Hematopoietic multipotent progenitor cell treated with erythropoietin and hydrocortisone succinate and interleukin-3 and kit ligand, for 6 days (in vitro differentiated cells): ENCODE measurements at places on chromosomes 2 and 18.
A peak's percentile ranks its signal among the peaks of the same experiment; 100 is the strongest.

GRCh38 chr2:237201461-237202287, 116.0 kb downstream of the COPS8 start:
- peak; percentile 32 for DNase-seq

DNA sequence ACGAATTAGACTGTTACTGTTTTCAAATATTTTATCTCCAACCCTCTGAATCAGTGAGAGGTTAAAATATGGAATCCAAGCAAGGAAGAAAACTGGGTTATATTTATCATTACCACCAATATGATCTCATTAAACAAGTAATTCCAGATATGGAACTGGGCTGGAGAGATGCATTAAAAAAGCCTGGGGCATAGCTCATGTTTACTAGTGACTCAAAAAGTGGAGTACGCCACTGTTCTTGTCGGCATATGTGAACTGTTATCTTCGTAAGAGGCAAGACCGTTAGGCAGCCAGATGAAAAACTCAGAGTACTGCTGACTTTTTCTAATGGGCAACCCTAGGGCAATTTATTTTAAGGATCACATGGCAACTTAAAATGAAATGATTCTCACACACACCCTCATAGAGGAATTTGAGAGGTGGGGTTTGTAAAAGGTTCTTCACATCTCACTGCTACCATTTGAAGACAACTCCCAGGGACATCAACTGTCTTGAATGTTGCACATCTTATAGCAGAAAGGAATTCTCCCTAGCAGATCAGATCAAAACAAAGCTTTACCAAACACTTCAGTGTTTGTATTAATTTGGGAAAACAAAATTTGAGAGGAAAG, 105.2 kb upstream of the TFCP2L1 start:
- no peak for DNase-seq

DNA sequence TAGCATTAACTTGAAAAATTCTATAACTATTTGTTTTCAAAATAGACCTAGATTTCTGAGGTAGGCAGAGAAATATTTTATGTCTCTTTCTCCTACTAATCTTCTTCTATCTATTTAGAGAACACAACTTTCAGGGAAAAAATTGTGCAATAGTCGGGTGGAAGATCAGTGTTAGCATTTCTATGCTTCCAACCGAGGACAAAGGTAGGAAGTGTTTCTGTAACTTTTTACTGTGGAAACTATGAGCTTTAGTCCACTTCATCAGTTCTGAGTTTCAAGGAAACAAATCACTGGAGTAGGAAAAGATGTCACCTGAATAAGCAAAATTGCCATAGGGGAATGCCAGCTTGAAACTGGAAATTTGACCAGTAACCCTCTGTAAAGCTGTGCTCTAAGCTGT, 207.7 kb upstream of the CTAGE1 start:
- DNase-seq = no peak

GRCh38 chr18:36610661-36611060, 218.1 kb downstream of the TPGS2 start:
- no peak for DNase-seq

- DNase-seq = peak; percentile 89
These were observed 2.4 kb downstream of the SMCHD1 start for GRCh38 chr18:2657788-2658458.

DNA sequence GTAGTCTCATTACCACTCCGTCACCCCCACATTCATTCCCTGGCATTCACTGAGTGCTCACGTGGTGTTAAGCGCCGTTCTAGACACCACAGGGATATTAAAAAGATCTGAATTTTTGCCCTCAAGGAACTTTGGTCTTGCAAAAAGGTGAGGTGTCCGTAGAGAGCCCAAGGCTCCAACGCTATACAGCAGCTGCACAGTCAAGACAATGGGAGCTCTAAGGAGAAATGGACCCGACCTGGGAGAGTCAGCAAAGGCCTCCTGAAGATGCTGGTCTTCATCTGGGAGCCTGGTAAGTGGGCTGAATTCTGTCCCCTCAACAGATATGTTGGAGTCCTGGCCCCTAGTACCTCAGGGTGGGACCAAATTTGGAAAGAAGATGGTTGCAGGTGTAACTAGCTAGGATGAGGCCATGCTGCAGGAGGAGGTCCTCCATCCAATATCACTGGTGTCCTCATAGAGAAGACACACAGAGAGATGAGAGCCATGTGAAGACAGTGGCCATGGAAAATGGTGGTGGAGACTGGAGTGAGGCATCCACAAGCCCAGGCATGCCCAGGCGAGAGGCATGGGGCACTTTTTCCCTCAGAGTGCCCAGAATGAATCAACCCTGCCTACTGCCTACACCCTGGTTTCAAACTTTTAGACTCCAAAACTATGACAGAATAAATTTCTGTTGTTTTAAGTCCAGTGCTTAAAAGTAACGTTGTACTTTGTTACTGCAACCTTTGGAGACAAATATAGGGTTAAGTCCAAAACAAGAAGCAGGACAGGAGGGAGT, 247.3 kb downstream of the TTC32 start:
- no peak for DNase-seq

GRCh38 chr2:221997100-221997499, 301.7 kb downstream of the PAX3 start:
- DNase-seq = no peak

DNA sequence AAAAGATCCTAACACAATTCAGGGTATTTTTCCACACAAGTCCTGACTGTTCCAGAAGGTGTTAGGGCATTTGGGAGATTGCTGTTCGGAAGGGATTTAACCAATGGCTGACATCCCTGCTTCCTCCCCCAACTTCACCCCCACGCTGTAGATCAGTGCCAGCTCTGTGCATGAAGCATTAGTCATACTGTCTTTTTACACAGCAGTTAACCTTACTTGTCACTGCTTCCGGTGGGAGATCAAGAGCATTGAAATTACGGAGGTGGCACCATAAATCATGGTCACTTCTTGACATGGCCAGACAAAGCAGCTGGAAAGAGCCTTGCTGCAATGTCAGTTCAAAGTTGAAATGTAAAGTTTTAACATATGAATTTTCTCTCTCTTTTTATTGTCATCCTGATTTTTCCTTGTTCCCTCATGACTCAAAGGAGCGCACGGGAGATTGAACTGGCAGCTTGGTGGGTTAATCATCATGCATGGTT, 70.2 kb downstream of the HRH4 start:
- peak; percentile 69 for DNase-seq

DNA sequence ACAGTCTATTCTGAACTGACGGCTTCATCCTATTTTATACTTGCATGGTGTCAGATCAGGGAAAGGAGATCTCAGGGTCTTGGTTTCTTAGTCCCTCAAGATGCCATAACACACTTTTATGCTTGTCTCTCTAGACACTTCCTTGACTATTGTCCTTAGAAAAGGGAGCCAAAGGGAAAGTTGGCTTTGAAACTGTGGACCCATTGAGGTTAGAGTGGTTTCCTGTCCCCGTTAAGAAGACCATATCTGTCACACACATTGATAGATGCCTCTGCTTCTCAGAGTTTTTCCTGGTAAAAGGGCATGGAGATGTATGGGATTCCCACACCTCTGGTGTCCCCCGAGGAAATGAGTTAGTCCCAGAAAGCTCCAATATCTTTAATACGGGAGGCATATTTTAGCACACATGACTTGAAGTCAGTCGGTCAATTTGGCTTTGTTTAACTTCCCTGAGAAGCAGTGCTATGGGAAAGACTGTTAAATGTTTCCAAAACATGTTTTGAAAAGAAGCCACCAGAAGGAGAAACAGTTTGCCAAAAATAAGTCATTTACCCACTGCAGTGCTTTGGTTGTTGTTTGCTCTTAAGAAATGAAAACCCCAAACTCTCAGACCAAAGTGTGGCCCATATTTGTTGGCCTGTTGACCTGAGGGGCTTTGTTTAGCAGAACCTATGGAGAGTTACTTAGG, 133.4 kb upstream of the CXCR4 start:
- DNase-seq = no peak

DNA sequence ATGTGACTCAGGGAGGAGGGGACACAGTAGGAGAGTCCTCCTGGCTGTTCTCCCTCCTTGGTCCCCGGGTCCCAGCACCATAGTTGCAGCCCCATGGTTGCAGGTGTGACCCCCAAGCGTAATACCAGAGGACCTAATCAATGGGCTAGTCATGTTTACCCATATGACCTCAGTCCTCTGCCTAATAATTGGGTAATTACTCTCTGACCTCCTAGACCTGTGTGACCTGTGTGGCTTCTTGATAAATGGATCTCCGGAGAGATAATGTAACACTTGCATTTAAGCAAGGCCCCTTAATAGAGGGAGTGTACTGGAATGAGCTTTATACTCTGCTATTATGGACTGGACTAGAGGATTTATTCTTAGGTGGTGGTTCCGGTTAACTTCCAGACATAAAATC, 32.2 kb upstream of the GMCL1 start:
- DNase-seq = no peak
